ENCODE measurements at places on chromosomes 13 and 19.

- no peak for DNase-seq
These were observed 204.7 kb downstream of the FGF14 start for GRCh38 chr13:102197193-102197592.

GRCh38 chr13:28451482-28452217 is 43.3 kb downstream of the FLT1 start:
- no peak for DNase-seq

- no peak for DNase-seq
These were observed 219.8 kb downstream of the MZT1 start for GRCh38 chr13:72507416-72508199.

- DNase-seq, result no peak
These were observed 8.2 kb downstream of the ZNF677 start for GRCh38 chr19:53246498-53246897.

DNA sequence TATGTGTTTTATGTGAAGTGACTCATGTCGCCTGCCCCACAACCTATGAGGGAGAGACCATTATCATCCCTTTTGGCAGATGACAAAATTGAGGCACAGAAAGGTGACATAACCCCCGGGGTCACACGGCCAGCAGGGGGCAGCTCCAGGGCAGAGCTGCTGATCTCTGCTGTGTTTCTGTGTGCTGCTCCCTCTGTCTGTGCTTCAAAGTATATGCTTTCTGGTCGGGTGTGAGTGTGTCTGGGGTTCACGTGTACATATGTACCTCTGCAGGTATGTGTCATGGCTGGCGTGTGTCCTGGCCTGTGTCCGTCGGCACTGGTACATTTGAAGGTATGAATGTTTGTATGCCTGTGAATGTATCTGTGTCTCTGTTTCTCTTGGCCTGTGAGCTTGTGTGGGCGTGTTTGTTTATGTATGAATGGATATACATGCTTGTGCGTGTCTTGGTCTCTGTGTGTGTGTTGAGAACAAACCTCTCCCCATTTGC is 7.1 kb downstream of the LIPE start:
- peak; percentile 43 for DNase-seq

DNA sequence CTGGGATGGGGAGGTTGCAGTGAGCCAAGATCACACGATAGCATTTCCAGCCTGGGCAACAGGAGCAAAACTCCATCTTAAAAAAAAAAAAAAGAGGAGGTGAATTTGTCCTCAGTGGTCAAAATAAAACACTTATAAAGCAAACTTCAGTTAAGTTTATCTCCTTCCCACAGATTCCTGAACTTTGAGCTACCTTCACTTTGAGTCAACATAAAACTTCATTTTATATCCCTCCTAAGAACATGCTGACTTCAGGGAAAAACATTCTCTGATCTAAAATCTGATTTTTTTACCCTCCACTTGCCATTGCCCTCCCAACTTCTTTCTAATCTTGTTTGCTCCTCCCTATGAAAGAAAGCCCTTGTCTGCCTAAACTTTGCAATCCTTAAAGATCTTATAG is 59.0 kb downstream of the ZNF429 start:
- DNase-seq, result no peak

DNA sequence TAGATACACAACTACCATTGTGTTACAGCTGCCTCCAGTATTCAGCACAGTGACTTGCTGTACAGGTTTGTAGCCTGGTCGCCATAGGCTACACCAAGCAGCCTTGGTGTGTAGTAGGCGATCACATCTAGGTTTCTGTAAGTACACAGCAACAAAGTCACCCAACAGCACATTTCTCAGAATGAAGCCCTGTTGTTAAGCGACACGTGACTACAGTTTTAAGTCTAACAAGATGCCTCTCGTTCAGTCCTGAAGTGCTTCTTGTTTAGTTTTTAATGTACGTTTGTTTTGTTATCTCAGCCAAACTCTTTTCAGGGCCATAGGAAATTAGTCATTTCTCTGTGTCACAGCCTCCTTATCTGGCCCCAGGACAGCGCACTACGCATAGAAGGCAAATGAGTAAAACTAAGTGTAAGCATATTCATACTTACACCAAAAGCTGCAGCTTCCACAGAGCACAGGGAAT is 50.0 kb upstream of the GPR183 start:
- DNase-seq, result no peak

DNA sequence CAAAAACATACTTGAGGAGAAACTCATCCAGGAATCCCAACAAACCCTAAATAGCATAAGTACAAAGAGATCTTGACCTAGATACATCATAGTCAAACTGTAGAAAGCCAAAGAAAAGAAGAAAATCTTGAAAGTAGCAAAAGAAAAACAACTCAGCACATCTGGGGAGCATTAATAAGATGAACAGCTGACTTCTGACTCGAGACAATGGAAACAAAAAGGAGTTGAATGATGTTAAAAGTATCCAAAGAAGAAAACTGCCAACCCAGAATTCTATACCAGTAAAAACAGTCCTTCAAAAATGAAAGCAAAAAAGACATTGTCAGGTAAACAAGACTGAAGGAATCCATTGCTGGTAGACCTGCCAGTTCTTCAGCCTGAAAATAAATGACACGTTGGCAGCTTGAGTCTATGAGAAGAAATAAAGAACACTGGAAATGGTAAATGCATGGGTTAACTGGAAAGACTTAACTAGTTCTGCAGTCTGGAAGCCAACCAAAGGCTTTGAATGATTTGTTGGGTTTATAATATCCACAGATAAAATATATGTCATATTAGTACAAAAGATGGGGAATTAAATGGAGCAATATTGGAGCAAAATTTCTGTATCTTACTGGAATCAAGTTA is 46.8 kb downstream of the TSSK6 start:
- no peak for DNase-seq

DNA sequence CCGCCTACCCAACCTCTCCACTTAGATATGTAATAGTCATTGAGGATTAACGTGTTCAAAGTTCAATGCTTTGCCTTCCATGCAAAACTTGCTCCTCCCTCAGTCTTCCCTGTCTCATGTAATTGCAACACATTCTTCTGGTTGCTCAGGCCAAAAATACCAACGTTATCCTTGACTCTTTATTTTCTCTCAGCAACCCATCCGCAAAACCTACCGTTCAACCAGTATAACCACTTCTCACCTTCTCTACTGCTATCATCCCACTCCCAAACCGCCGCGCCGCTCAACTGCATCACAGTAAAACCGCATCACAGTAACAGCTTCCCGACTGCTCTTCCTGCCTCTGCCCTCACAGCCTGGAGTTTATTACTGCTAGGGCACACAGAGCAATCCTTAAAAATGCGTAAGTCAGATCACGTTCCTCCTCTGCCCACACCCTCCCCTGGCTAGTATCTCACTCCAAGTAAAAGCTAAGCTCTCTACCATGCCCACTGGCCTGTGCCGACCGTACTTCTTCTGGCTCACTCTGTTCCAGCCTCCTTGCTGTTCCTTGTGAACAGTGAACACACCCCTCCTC is 8.2 kb downstream of the MTIF3 start:
- DNase-seq, result peak; percentile 97

- DNase-seq, result no peak
These were observed 31.0 kb upstream of the MIER2 start for GRCh38 chr19:375395-376110.

DNA sequence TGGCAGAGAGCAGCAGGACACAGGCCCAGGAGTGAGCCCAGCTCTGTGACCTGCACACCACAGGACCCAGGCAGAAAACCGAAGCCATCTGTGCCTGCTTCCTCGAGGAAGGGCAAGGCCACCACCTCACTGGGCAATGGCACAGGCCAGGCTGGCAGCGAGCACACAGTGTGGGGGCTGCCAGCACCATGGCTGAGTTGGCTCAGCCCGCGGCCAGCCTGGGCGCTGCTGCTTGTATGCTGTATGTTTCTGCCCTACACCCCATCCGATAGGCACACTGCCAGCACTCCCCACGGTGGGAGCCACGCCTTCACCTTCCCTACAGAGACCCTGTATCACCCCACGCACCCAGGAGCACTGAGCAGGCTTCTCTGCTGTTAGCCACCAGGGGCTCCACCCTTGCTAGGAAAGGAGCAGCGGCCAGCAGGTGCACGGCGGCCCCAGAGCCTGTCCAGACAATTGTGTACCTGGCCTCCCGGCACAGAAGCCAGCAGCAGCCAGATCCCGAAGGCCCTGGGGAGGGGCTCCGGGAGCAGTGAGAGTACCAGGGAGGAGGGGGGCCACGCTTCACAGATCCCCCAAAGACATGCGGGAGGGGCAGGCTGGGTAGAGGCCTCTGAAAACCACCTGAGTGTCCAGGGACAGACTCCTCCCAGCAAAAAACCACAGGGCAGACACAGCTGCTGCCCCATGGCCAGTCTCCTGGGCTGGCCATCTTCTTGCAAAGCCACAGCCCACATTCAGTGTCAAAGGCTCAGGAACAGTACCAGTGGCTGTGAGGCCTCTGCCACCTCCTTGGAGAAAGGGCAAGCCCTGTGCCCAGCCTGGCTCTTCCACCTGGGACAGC is 56.1 kb downstream of the MLLT1 start:
- DNase-seq, result no peak

DNA sequence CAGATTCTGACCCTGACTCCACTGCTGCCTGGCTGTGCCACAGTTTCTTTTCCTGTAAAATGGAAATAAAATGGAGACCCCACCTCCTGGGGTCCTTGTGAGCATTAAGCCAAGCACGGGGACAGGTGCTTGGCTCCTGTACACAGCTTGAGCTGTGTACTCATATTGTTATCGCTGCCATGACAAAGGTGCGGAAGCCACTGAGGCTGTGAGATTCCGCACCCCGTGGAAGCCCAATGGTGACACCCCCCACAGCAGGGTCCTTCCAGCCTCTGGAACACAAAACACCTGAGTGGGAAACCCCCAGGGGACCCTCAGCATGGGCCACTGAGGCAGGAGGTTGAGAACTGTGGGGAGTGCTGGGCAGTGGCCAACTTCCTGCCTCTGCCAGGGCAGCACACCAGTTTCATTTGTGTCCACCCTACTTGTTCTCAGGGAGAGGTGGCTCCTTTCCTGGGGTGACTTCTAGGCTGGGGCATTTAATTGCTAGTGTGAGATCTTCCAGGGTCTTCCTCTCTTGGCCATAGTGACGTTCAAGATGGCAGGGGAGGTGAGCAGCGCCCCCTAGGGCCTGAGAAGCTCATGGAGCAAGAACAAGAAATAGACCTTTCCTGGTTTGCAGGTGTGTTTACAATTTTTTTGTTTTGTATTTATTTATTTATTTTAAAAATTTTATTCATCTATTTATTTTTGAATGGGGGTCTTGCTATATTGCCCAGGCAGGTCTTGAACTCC is 5.4 kb upstream of the JSRP1 start:
- DNase-seq, result no peak

- no peak for DNase-seq
These were observed 102.3 kb downstream of the STOML3 start for GRCh38 chr13:38888309-38888708.

DNA sequence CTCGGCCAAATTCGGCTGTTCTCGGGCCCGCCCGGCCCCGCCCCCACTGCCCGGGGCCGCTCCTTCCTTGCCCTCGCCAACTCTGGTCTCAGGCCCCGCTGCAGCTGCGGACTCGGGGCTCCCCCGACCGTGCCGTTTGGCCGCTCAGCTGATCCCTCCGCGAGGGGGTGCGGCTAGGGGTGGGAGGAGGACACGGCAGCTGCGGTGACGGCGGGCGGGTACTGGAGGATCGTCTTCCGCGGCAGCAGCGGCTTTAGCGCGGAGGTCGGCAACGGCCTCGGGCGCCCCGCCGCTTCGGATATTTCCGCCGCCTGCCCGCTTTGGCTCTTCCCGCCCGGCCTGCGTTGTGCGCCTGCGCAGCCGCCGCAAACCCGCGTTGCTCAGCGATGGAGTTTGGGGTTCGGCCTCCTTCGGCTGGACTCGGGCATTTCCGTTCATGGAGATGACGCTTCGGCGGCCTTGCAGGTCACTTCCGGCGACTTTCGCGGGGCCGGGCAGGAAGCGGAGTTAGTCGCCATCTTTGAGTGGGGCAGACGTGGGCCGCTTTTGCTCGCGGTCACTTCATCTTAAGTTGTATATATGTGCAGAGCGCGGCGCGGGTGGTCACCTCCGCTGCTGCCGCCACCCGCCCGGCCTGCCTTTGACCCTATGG is 338 bp upstream of the UBE2M start:
- no peak for DNase-seq

- no peak for DNase-seq
These were observed 2.2 kb downstream of the PNMA8B start for GRCh38 chr19:46493236-46494145.

DNA sequence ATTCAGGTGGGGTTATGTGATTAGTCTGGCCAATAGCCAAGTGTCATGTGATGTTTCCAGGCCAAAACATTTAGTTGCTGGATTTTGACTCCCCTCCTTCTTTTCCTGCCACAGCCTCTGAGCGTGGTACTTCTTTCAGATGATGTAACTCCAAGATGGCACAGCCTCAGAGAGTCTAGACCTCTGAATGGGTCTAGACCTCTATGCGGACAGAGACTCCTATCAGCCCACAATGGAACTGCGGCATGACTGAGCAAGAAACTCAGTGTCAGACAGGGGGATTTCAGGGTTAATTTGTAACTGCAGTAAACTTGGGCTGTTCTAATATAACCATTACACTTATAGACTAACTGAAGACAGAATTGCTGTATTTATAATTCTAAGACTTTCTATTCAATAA is 42.6 kb upstream of the ZDHHC20 start:
- DNase-seq, result no peak

DNA sequence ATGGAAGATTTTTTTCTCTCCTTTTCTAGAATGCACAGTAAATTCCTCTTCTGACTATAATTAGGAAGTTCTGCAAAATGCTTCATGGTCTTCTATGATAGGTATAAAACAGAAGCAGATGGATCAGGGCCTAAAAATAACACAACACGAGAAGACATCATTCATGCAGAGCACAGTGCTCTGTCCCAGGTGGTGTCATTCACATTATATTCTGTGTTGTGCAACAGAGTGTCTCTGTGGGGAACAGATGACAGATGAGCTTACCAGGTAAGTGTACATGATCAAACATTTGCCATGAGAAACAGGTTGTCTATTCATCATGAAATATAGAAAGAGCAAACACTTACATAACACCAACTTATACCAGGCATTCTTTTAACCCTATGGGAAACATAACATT is 288.3 kb downstream of the KCTD12 start:
- DNase-seq, result no peak

DNA sequence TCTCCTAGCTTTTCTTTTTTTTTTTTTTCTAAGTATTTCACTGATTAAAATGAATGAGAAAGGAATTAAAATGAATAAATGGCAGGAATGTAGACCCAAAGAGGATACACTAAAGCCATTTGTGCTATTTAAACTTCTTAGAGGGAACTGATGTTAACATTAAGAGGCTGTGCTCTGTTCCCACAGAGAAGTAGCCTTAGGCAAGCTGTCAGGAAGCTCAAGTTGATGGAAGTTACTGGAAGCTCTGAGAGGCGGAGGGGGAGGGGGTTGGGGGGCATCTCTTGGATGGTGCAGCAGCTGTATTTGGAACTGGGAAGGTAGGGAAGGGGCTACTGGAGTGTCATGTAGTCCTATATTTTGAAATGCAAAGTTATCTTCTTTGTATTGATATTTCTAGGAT is 168.2 kb downstream of the DNAJC15 start:
- no peak for DNase-seq

- no peak for DNase-seq
These were observed 54.2 kb downstream of the SIPA1L3 start for GRCh38 chr19:37961198-37961597.

GRCh38 chr19:10503002-10503789 is at the start of gene KEAP1:
Gene KEAP1, minus strand, starts transcription at chr19:10503356. Its CDS starts 3,323 bp downstream, at chr19:10500033.
- DNase-seq, result no peak

- DNase-seq, result peak; percentile 71
These were observed 13.6 kb downstream of the LTBP4 start for GRCh38 chr19:40614622-40615411.

GRCh38 chr19:33434886-33435705 is 61.6 kb downstream of the CEBPG start:
- DNase-seq, result no peak
